Sciatic nerve (tissue), 2 donors: ENCODE measurements at places on chromosomes 5 and 9.
A peak's percentile ranks its signal among the peaks of the same experiment; 100 is the strongest.

DNA sequence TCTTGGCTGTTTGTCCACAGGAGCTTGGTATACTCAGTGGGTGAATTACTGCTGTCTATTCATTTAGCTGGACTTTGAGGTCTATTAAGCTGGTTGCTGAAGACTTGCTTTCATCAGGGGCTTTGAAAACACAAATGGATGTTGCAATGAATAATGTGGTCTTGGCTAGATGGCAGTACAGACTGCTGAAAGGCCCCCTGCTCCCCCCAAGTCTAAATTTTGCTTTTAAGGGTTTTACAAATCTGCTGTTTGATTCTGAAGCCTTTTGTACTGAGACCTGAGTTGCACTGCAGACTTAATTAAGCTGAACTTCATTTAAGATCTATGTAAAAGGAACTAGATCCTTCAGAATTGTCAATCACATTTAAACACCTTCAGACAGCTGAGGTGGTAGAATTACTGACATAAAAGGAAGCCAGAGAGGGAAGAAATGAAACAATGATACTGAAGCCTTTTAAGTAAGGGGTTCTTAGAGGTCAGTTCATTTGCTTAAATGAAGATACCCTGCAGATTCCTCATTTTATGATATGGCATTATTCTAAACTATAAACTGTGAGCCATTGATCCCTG lies 37.3 kb downstream of the KCTD16 start:
- DNase-seq, result no peak

DNA sequence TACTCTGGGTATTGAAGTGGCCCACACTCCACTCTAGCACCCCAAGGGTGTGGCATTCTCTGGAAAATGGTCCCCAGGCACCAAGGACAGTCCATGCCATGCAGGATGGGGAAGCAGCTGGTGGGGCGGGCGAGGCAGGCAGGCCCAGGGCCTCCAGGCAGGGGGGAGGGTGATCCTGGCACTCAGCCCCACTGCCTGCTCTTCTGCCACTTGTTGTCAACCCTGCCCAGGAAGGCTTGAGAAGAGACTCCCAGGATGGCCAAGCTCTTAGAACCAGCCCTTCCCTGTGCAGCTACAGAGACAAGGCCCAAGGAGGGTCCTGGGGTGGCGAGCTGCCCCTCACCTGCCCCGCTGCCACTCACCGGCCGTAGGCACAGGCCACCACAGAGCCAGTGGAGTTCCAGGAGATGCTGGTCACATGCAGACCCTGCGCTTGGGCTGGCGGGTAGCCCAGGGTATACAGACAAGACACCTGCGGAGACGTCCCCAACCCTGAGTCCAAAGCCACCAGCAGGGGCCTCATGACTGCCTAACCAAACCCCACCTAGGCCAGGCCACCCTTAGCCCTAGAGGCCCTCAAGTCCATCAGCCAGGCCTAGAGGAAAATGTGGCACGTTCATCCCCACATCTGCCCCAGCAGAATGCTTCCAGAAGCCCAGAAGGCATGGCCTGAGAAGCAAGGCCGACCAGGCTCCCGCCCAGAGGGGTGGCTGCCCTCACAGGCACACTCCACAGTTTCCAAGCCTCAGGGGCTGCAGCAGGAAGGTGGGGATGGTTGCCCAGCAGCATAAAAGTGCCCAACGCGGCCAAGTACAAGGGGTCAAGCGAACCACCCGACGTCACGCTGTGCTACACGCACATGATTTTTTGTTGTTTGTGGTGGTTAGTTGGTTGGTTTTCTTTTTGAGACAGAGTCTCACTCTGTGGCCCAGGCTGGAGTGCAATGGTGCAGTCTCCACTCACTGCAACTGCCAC lies 19.8 kb downstream of the DYNC2I2 start:
- no peak for DNase-seq

DNA sequence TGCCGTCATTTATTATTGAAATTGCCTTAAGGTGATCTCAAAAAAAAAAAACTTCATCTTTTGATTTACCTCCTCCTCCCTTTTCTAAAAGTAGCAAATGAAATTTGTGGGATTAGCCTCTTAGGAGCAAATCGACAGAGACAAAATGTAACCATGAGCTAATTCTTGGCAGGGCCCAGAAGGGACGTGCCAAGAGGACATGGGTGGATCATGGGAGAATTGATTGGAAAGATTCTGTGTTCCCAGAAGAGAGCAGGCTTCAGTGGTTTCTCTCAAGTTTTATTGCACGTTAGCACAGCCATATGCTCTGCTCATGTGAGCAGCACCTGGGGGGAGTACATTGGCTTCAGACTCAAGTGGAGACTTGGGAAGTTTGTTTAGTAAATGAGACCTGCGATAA lies 394.6 kb downstream of the ELAVL2 start:
- DNase-seq, result no peak

DNA sequence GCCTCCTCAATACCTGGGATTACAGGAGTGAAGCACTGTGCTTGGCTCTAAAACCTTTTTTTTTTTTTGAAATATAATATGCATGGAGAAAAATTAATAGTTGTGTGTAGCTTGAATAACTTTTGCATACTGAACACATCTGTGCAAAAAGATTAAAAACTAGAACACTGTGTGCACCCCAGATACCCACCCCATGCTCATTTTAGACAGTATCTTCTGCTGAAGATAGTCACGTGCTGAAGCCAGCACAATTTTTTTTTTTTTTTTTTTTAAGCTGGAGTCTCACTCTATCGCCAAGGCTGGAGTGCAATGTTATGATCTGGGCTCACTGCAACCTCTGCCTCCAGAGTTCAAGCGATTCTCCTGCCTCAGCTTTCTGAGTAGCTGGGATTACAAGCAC lies 39.9 kb downstream of the C9orf153 start:
- DNase-seq, result no peak

GRCh38 chr9:6048039-6048438 lies 32.6 kb upstream of the RANBP6 start:
- DNase-seq, result no peak

DNA sequence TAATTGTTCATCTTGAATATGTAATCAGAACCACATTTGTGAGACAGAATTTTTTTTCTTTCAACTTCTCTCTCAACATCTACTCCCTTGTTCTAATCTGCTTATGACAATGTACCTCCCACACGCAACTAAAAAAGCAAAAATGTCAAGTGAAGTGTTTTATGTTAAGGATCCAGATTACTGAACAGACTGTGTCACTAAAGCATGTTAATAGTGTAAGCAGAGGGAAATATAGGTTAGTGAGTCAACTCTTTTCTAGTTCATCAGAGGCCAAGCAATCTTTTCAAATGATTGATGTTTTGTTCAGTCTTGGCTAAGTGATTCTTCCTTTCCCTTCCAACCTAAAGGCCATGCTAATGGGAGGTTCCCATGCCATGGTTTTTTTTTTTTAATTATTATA lies 34.7 kb upstream of the IDNK start:
- DNase-seq, result no peak

DNA sequence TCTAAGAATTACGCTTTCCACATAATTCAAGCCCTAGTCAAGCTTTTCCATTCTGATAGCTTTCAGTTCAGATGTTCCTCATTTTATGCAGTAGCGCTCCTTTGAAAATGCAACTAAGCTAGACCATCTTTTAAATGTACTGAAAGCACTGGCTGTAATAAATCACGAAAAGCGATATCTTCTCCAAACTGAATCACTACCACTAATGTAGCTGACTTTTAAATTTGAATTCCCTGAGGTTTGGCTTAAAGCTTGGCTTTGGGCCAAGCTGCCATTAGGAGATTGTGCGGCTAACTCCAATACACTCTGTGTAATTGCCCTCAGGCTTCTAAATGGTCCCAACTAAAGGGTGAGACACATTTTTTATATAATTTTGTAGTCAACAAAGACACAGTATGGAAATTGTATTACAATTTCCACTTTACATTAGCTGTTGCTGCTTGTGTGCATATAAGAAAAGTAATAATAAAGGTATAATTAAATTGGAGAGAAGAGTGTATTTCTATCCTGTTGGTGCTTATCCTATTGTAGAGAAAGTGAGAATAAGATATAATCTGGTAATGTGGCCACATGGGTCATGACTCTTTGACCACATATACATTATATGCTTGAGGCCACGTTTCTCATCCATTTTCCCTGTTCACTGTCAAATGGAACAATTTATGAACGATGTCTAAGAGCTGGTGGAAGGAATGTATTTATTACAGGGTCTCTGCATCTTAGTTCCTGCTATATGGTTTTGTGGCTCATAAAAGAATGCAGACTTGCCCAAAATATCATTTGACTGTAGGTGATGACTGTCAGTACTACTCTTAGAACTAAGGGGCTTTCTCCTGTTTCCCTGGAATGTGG lies 118.7 kb upstream of the TAF11L2 start:
- no peak for DNase-seq

GRCh38 chr9:136117916-136118319 lies 757 bp downstream of the TMEM250 start:
- no peak for DNase-seq

DNA sequence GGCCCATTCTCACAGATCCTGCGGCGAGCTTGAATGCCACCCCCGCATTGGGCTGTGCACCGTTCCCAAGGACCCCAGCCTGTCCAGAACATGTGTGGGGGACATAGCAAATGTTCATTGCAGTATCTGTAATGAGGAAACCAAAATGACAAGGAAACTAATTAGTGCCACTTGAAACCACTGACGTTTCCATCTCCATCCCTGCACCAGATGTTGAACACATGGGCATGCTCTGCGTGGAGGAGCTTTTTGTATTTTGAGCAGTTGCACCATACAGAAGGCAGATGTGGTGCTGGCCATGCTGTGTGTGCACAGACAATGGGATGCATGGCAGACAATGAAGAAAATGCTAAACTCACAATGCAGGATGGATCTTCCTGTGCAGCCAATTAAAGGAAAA lies 437.7 kb downstream of the SEMA5A start:
- no peak for DNase-seq

DNA sequence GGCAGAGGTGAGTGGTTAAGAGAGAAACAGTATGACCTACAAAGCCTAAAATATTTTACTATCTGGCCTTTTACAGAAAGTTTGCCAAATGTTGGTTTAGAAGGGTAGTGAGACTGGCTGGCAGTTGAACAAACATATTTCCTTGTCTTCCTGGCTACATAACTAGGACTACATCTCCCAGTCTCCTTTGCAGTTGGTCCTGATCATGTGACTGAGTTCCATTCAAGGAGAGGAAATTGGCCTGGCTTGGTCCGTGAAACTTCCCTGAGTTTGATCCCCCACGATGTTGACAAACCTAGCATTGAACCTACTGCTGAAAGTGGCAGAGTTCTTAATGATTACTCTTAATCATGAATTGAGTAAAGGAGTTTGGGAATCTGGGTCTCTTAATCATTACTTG lies 280.8 kb downstream of the SLIT3 start:
- DNase-seq, result no peak

GRCh38 chr5:157451806-157452205 lies 8.2 kb upstream of the NIPAL4 start:
- DNase-seq, result no peak

DNA sequence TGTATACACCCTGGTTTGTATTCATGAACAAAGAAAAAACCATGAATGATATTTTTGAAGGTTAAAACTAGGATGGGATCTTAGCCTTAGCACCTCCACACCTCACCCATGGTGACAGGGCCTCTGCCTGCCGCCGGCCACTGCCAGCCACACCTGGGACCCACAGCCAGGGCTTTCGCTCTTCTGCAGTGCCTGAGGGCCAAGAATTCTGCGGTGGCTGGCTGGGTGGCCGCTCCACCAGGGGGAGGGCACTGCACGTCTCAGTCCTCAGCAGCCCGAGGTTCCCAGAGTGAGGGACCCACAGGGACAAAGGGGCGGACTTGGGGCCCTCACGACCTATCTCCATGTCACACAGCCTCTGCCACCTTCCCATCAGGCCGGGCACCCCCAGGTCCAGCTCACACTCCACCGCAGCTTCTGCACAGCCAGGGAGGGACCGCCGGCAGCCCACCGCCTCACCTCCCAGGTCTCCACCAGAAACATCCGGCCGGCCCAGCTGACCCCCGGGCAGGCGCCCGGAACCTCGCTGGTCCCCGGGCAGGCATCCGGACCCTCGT lies 6.9 kb downstream of the EXD3 start:
- DNase-seq, result no peak

GRCh38 chr9:126838895-126839294 lies 21.5 kb upstream of the ZBTB34 start:
- DNase-seq, result no peak

GRCh38 chr5:41763081-41763480 lies 107.1 kb downstream of the OXCT1 start:
- DNase-seq, result no peak

DNA sequence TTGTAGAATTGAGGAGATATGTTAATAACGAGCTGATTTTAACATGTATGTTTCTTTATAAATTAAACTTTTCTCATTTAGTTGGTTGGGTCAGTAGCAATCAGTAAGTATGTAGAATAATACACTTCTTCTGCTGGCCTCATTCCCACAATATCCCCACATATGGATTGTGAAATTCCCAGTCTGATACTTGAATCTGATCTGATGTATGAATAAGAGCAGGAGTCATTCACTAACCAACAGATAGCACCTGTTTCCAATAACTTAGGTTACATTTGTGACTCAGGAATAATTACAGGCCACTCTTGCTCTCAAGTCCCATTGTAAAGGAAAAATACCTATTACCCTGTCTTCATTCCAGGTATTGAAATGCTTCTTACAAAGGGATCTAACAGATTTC lies 23.9 kb downstream of the SLC36A1 start:
- DNase-seq, result no peak

DNA sequence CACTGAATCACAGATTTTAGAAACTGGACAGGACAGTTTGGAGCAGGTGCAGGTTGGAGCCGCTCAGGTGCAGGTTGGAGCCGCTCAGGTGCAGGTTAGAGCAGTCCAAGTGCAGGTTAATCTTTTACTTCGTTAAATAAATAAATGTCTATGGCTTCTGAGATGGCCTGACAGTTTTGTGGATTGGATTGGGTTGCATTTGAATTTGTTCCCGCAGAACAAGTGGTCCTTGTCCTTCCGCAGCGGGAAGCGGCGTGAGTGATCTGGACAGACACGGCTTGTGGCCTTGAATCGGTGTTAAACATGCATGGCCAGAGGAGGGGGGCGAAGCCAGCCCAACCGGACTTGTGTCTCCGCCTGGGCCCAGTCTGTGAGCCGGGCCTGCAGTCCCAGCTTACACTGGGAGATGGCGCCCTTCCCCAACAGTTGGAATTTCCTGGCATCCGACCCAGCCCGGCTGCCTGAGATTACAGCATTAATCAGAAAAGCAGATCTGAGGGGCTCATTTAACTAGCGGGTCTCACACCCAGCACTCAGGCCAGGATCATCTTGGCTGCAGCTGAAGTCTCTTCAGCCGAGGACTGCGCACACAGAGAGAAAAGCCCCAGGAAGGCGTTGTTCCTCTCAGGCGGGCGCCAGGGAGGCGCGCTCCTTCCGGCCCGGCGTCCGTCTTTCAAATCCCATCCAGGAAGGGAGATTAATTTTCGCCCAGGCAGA lies 1.5 kb upstream of the OLFM1 start:
- DNase-seq, result peak; percentile 88

GRCh38 chr5:139141446-139142204 lies 56.5 kb downstream of the SIL1 start:
- peak; percentile 78 for DNase-seq

DNA sequence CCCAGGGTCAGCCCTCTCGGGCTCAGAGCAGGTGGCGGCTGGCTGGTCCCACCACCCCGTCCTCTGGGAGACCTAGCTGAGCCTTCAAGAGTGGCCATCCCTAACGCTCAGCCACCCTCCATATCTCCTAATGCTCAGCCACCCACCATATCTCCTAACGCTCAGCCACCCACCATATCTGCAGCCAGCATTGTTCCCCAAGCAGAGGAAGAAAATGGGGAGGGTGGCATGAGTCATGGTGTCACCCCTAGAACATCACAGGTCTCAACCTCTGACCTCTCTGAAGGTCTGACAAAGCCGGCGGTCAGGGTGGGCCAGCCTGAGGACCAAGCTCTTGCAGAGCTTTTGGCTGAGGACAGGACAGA lies 14.7 kb downstream of the LHX3 start:
- no peak for DNase-seq
